ENCODE measurements at places on chromosomes 1 and 21.

DNA sequence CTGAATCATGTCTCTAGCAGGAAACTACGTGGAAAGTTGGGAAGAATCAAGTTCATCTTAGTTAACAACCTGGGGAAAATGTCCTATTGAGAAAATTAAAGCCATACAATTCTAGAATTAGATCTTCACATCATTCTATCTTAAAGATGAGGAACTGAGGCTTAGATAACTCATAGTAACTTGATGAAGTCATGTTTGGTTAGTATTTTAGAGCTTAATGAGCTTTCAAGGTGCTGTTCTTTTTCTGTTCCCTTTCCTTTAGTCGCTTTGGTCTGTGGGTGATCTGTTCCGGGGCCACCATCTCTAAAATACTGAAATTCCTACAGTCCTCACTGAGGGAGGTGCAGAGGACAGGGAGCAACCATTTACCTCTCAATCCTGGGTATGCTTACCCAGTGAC is 4.3 kb upstream of the GLUL start:
- DNase-seq = no peak

DNA sequence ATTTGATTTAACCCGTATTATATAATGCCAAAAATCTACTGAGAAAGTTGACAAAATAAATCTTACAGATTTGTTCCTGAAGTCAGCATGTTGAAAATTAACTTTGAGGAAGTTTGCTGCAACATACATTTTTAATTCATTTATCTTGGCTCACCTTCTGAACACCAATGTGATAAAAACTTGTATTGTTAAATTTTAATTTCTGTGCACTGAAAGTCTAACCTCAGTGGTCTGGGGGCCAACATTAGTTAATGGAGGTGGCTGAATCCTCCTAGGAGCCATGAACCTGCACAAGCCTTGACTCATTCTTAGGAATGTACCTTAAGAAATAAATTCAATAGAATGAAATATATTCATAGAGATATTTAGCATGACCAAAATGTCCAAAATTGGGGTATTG is 95.3 kb downstream of the ADSS2 start:
- DNase-seq = no peak

DNA sequence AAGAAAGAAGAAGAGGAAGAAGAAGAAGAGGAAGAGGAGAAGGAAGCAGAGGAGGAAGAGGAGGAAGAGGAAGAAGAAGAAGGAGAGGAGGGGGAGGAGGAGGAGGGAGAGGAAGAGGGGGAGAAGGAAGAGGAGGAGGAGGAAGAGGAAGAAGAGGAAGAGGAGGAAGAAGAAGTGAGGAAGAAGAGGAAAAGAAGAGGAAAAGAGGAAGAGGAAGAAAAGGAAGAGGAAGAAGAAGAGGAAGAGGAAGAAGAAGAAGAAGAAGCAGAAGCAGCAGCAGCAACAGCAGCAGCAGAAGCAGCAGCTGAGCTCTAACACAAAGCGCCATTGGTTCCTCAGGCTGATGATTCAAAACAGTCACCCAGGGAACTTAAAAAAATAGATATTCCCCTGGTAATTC is 34.0 kb downstream of the DNAI4 start:
- no peak for DNase-seq

DNA sequence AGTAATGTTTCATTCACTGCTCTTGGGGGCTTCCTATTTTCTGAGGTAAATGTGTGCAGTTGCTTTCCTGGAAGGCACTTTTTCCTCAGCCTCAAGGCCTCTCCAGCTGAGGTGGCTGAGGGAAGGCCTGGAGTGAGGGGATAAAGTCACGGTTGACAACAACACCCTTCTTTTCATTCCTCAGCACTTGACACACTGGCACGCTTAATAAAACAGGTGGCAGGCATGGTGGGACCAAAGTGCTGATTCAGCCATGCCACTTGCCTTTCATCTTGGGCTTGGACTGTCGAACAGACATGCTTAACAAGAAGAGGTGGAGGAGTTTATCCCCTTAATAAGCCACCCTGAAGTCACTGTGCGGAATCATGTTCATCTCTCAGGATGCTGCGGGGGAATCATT is 23.6 kb upstream of the GRHL3 start:
- no peak for DNase-seq
